ENCODE measurements at places on chromosomes 16 and 17.

- DNase-seq: no peak
These were observed 227.3 kb downstream of the COPRS start for GRCh38 chr17:31631766-31632165.

DNA sequence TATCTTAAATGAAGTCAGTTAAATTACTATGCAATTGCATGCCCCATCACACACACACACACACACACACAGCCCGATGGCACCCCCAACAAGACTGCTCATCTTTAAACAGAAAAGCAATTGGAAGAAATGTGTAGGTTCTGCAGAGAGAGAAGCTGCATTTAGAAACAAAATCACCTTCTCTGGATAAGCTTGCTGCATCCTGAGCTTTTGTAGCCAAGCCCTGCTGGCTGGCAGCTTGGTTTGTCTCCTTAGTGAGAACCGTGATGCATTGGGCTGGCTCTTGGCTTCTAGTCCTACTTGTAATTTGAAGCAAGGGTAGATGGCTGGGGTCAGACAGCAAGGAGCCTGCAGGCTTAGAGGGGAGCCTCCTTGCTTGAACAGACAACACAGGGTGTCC lies 153.8 kb downstream of the SOX9 start:
- no peak for DNase-seq

DNA sequence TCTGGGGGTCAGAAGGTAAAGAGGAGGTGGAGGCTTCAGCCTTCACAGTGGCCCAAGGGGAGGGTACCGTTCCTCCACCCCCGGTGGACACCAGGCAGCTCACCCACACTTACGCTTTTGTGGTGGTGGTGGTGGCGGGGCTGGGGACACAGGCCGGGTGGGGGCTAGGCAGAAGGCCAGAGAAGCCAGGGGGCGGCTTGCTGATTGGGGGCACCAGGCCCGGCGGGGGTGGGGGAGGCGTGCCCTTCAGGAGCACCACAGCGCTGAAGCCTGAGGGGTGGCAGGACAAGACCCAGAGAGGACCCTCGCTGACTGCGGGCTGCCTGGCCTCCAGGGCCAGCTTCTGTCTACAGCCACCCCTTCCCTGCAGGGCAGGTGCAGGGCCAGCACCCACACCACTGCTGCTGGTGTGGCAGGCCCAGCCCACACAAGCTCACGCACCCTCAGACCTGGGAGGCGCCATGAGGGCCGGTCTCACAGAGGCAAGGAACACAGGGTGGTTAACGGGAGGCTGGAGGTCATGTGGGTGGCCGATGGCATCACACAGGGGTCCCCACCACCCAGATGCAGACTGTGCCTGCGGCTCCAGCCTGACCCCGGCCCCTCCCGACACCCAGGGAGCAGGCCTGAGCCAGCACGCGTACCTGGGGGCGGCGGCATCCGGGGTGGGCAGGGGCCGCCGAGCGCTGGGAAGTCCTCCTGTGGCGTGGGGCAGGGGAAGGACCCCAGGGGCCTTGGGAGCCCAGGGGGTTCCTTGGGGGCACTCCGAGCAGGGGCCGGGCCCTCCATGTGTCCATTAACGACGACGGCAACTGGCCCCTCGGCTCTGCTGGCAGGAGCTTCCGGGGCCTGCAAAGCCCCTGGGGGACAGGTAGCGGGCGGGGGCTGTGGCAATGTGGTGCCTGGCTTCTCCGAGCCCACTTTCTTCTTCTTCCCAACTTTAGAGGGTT lies 9.4 kb downstream of the SYNGR3 start:
- no peak for DNase-seq

DNA sequence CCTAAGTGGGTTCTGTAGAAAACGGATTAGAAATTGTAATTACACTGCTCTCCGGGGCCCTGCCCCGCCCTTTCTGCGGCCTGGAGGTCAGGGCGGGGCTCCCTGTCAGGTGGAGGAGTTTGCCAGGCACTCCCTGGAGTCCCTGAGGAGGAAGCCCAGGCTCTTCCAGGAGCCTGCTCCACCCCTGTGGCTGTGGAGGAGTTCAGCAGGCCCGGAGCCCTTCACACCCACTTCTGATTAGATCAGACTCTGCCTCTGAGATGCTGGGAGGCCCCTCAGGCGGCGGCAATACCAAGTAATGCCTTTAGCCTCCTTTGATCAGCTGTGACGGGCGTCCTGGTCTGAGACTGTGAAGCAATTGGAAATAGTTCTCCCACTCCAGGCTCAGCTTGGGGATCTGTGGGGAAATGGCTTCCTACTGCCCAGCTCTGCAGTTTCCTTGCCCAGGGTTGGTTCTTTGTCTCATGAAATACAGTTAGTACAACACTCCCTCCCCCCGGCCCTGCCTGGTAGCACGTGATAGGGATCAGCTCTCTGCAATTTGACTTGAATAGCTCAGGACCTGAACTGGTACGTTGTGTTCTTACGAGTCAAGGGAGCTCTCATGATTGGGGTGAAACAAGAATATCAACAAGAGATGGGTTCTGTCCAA lies 22.3 kb downstream of the BAIAP2 start:
- peak; percentile 67 for DNase-seq

DNA sequence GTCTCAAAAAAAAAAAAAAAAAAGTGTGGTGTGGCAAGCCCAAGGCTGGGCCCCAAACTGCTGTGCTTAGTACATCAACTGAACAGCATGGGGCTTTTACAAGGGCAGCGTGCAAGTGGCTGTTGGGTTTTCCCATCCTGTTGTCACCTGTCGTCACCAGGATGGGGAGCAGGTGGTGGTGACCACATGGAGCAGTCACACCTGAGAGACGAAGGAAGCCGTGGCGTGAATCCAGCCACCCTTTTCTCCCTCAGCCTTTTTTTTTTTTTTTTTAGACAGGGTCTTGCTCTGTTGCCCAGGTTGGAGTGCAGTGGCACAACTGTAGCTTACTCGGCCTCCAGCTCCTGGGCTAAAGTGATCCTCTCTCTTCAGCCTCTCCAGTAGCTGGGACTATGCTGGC lies 4.1 kb upstream of the MRPL58 start:
- DNase-seq: no peak

DNA sequence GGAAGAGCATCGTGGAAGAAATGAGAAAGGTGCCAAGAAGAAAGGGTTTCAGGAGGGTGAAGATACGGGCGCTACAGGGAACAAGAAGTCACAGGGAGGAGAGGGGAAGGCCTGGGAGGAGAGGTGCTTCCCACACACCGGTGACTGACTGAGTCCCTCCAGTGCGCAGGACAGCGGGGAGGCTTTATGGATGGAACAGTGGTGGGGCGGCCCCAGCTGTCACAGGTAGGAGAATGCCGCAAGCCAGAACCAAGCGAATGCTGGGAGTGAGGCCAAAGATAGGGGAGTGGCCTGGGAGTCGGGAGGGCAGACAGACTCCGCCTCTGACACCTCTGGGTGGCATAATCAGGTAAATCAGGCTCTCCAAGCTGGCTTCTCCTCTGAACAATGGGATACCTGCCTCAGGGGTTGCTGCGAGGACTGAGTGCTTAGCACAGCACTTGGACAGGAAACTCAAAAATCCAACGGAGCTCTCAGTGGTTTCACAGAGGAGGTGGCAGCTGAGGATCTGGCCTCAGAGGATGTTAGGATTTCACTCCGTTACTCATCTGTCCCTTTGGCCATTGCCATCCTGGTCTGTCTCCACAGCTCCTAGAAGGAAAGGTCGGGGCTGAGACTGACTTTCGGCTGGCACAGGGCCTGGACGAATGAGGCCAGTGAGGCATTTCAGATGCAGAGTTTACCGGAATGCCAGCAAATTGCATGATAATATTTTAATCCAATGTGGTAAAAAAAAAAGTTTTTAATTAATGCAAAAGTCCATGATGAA lies 717 bp upstream of the CNP start:
- DNase-seq: peak; percentile 46

DNA sequence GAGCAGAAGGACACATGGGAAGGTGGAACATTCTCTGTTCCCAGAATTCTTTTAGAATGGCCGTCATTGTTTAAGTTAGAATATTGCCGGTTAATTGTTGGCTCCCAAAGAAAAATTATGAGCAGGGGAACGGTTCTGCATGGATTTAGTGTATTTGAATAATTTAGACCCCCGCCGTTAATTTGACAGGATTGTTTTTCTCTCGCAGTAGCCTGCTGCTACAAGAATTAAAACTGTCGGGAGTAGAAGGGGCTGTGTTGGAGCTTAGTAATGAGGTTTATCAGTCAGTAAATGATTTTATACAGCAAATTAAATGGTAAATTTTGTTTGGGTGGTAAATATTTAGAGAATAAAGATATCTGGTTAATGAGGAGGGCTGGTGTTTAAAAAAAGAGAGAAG lies 431.2 kb upstream of the DYNLRB2 start:
- DNase-seq: no peak

DNA sequence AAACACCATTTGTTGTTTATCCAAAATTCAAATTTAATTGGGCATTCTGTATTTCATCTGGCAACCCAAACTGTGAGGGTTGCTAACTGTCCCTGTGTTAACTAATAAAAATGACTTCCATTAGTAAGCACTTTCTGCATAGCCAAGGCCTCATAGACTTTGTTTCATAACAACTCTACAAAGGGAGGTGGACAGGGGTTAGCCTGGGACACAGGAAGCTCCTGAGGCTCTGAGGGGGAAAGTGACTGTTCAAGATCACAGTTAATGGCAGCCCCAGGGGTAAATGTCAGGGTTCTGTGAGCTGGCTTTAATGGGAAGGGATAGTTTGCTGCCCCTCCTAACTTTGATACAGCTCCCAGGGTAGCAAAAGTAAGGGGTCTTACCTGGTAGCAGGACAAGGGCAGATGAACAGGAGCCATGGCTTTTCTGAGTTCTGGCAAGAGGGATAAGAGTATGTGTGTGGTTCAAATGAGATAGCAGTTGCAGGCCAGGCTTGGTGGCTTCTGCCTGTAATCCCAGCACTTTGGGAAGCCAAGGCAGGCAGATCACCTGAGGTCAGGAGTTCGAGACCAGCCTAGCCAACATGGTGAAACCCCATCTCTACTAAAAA lies 2.2 kb downstream of the HEATR9 start:
- no peak for DNase-seq

- DNase-seq: no peak
These were observed 483.7 kb downstream of the SOX9 start for GRCh38 chr17:72604518-72604917.

GRCh38 chr17:4908301-4908700 lies 5.4 kb upstream of the CHRNE start:
- DNase-seq: no peak

DNA sequence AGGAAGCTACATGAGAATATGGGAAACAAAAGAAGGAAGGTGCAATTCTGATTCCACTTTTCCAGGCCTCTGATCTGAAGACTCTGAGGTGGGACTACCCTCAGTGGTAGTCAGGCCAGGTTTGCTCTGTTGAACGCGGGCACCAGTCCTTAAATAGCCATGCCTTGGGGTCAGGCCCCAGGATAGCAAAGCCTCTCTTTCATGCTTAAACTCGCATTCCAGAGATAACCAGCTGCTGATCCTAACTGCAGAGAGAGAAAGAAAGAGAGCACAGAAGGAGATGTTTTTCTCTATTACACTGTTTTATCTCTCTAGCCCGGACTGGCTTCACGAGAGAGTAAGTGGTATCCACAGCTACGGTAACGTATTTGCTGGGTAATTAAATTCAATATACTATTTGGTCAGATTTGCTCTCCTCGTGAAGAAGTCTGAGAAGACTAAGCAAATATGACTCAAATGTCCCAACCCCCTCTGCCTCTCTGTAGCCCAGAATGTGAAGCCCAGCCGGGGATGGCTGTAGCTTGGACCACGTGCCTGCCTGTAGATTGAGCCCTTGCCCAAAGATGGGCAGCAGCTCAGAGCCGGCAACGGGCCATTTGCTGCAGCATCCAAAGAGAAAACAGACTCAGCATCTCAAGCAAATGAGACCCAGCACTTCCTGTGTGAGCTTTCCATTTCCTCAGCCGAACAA lies 122.2 kb downstream of the SMG6 start:
- DNase-seq: no peak

DNA sequence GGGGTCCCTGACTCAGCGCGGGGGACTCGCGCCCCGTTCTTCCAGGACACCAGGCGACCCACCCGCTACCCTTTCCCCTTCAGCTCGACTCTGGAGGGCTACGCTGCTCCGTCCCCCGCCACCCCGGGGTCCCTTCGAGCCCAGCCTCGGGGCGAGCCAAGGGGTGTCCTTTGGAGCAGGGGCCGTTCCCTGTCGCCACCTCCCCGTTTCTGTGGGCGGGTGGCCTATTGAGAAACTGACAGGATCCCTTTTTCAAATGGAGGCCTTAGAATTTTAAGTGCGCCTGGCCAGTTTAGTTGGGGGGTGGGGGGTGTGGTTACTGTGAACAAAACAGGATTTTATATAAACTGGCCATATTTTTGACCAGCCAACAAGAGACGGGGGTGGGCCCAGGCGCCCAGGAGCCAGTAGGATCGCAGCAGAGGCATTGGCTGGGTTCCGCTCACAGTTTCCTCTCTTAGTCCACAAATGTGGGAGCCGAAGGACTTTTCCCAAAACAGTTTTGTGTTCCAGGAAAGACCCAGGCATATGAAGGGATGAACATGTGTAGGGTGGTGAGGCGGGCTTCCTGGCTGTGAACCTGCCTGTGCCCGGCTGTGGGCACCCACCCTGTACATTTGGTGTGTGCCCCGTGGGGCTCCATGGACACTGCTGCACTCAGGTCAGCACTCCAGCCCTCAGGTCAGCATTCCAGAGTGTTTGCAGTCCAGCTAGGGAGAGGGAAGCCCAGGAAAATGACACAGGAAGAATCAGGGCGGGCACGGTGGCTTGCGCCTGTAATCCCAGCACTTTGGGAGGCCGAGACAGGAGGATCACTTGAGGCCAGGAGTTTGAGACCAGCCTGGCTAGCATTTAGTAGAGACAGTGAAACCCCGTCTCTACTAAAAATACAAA lies 722 bp upstream of the TIMP2 start:
- peak; percentile 41 for DNase-seq

DNA sequence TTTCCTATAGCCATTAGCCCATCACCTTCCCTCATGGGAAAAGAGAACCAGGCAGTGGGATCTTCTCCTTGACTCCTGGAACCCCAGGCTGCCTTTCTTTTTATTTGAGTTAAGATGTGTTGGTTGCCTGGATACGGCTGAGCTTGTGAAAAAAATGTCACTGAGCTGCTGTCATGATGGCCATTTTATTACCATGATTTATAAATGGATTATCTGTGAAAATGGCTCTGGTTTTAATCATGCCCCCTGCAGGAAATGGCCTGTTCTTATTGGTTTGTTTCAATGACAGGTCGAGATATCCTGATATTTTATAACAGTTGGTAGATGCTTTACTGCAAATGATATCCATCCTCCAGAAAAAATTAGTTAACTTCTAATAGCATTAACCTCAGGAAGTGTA lies 640.4 kb downstream of the CDH11 start:
- no peak for DNase-seq
